Activated CD8-positive, alpha-beta memory T cell treated with anti-CD3 and anti-CD28 coated beads, Interleukin-2, amount 50 U/mL, for 48 hours (primary cell): ENCODE measurements at places on chromosomes 11 and 22.
A peak's percentile ranks its signal among the peaks of the same experiment; 100 is the strongest.

DNA sequence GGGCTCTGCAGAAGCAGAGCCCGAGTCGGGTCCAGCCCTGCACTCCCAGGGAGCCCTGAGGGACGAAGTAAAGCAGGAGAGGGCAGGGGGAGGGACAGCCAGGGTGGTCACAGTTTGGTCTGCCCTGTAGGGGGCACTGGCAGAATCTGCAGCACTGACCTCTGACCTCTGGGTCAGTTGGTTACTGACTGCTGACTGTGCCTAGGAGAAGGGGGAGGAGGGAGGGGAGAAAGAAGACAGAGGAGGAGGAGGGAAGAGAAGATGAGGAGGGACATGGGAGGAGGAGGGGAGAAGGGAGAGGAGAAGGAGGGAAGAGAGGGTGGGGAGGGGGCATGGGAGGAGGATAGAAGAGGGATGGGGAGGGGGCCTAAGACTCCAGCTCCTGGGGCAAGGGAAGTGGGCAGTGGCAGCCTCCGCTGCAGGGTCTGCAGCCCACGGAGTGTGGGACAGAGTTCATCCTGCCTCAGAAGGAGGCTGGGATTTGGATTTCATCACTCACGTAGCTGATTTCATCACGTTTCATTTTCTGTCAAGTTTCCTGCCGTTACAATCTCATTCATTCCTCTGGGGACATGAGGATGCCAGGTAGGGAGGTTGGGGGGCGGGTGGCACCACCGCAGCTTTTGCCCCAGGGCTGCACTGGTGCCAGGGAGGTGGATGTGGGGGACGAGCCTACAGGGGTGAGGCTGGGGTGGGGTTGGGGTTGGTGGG is 55.2 kb downstream of the FLRT1 start:
- DNase-seq = no peak

DNA sequence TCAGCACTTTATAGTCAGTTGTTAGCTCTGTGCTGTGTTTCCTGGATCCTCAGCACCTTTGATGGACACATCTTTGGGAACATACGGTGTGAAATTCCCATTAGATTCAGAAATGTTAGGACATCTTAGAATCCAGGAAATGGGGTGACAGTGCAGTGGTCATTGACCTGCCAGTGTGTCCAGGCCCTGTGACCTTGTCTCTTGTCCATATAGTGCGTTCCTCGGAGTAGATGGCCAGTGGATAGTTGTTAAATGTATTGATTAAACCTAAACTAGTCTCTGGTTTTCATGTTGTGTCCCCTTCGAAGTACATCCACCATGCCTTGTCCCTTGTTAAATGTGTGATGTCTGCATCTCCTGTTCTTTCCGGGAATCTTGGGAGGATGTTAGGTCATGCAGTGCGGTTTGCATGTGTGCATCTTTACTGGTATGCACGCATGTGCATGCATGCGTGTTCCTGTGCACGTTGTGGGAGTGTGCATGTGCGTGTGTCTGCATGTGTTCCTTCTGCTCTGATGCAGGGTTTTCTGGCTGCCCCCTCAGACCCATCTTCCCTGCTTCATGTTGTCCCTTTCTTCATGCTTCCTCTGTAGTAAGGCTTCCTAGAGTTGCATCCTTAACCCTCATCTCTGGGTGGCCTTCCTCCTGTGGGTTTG is 4.0 kb downstream of the DGCR8 start:
- no peak for DNase-seq

DNA sequence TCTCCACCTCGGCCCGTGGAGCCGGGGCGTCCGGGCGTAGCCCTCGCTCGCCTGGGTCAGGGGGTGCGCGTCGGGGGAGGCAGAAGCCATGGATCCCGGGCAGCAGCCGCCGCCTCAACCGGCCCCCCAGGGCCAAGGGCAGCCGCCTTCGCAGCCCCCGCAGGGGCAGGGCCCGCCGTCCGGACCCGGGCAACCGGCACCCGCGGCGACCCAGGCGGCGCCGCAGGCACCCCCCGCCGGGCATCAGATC is 439 bp downstream of the YAP1 start:
- DNase-seq = peak; percentile 56

DNA sequence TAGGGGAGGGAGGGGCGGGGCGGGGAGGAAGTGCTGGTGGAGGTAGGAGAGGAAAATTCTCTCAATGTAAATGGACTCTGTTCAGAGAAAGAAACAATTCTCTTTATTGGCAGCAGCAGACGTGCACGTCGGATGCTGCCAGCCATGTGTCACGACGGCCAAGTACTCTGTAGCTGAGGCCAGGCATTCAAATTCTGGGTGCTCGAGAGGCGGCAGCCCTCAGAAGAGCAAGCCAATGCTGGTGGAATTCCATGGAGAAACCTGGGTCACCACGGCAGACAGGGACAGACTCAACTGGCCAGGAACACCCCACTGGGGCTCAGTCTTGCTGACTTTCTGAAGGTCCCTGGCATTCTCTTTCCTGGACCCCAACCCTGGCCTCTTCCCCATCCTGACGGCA is 90.8 kb downstream of the ABTB2 start:
- no peak for DNase-seq

GRCh38 chr11:110565357-110566336 is 135.9 kb downstream of the FDX1 start:
- DNase-seq = no peak

GRCh38 chr11:64632654-64633053 is 41.6 kb downstream of the SLC22A12 start:
- no peak for DNase-seq

- no peak for DNase-seq
Measured at GRCh38 chr11:92765965-92766371, 203.5 kb upstream of the MTNR1B start.

DNA sequence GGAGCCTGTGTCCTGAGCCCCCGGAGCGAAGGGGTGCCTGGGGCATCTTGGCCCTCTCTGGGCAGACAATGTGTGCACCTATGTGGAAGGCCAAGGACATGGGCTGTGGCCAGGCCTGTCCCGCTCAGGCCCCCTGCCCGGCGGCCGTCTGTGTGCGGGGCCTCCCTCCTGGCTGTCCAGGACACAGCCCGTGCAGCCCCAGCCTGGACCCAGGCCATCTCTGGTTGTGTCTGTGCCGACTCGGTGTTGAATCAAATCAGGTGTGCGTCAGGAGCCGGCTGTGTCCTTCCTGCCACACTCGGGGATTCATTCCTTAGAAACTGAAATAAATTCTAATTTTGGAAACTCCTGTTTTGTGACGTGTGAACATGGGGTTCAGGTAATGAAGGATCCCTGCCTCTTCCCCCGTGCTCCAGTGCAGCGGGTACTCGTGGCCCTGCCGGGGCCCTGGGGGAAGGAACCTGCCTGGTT is 1.5 kb upstream of the SELENOO start:
- no peak for DNase-seq

- DNase-seq = peak; percentile 72
Measured at GRCh38 chr22:36486619-36487384, 5.4 kb upstream of the TXN2 start.

GRCh38 chr22:33081686-33082590 is 23.8 kb upstream of the SYN3 start:
- DNase-seq = no peak

- DNase-seq = no peak
Measured at GRCh38 chr22:50184004-50184901, 1.5 kb upstream of the TRABD start.

DNA sequence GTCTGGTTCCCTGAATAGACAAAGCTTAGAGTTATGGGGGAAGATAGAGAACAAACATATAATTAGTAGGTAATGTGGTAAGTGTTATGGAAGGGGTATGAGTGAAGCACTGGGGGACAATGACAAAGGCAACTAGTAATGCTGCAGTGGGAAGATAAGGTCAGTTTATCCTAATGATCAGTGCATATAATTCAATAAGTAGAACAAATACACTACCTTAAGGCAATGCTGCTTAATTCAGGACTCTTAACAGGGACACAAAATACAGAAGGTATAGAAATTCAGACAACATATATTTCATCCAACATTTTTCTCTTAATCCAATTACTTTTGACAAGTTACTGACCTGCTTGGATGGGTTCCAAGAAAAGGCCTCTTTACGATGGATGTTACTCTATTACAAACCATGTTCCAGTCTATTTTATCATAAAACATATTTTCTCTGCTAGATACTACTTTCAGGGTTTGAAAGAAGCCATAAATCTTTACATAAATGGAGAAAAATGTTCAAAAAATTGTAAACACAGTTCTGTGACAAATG is 1186.2 kb downstream of the LRRC4C start:
- DNase-seq = no peak

DNA sequence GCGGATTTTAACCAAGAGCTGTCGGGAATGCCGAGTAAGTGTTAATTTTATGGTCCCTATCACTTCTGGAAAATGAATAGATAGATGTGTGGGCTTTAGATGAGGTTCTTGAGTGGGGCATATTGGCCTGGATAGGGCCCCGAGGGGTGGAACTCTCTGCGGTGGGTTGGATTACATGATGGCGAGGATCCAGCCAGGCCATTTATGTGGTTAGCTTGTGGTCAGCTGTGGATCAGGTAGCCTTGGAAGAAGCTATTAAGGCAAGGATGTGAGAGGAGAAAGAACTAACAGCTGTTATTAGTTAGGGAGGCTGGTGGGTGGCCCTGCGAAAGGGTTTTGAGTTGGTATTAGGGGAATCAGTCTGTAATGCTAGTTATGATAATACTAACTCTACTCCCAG is 268.4 kb downstream of the NELL1 start:
- no peak for DNase-seq

GRCh38 chr11:18379201-18379600 is 15.2 kb upstream of the LDHA start:
- no peak for DNase-seq

- no peak for DNase-seq
Measured at GRCh38 chr22:28882545-28882877, 861 bp upstream of the ZNRF3 start.

DNA sequence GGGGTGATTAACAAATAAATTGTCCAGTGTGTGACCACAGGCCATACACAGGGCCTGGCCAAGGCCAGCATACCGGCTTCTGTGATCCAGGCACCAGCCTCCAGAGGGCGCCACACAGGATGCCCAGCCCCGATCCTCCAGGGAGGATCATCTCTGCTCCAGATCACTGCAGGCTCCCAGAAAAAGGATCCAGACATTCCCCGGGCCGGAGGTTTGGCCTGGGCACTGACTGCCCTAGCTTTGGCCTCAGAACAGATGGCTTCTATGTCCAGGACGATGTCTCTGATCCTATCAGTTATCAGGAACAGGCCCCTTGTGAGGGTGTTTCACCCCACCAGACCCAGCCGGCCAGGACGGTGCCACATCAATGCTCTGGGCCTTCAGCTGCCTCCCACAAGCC is 74.5 kb upstream of the LMO1 start:
- peak; percentile 77 for DNase-seq

DNA sequence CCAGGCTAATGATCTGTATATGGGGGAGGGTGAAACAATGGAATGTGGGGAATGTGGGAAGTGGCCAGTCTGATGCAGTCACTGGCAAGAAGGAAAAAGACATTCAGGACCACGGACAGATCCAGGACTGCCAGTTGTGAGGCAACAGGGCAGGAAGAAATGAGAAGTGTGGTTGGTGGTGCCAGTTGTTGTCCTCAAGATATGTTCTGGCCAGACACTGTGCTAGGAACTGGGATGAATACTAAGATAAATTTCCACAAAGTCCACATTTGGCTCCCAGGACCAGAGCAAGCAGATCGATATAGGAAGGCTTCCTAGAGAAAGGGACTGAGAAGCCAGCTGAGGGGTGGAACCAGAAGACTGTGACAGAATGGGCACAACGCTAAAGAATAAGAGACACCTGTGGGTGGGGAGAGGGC is 6.8 kb upstream of the TPBGL start:
- DNase-seq = peak; percentile 46

GRCh38 chr11:133619973-133620372 is 87.7 kb upstream of the OPCML start:
- no peak for DNase-seq

DNA sequence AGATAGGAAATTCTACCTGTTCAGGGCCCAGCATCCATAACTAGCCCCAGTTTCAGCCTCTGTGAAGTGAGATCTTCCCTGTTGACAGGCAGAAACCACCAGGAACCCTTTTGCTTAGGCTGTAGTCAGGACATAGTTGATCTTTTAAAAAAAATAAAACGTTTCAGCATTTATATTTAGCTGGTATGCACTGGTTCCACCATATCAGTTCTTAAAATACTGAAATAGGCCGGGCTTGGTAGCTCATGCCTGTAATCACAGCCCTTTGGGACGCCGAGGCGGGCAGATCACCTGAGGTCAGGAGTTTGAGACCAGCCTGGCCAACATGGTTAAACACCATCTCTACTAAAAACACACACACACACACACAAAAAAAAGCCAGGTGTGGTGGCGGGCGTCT is 35.3 kb downstream of the GALNT18 start:
- DNase-seq = no peak

GRCh38 chr11:18770479-18771125 is 21.0 kb downstream of the PTPN5 start:
- DNase-seq = no peak

DNA sequence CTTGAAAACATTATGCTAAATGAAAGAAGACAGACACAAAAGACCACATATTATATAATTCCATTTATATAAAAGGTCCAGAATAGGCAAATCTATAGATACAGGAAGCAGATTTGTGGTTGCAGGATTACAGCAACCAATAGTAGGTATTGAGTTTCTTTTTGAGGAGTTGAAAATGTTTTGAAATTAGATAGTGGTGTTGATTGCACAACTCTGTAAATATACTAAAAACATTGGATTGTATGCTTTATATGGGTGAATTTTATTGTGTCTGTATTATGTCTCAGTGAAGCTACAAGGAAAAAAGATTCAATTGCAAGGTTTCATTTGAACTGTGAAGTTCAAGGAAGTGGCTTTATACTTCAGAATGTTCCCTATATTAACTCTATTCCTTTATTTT is 3.0 kb upstream of the RRAS2 start:
- no peak for DNase-seq

- DNase-seq = peak; percentile 70
Measured at GRCh38 chr11:78039919-78040671, 17.0 kb upstream of the KCTD14 start.

DNA sequence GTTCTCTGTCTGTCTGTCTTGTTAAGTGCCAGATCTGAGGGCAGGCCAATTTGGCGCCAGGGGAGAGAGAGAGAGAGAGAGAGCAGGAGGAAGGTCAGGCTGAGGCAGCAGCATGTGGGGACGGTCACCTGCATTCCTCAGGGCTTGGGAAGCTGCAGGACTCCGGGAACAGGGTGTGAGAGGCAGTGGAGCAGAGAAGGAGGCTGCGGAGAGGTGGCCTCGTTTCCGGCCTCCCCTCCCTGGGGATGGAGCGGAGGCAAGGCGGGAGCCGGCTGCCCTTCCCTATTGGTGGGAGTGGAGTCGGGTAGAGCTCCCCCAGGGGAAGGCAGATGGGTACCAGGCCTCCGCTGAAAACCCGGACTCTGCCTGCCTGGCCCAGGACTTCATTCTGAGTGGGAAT is 9.7 kb downstream of the CLMP start:
- DNase-seq = no peak

DNA sequence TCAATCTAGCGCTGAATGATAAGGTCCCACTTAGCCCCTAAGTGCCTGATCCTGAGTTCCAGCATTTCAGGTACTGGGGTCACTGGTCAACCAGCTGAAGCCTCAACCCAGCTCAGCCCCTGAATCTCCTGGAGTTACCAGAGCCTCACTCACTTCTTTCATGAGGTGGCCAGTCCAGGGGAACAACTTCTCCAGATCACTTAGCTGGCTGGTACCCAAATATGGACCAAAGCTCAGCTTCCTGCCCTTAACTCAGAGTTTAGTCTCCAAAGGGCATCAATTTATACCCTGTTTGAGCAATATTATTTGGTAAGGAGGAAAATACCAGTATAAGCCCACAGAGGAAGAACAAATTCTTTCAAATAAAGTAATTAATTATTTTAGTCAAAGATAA is 105.6 kb downstream of the SLC1A2 start:
- DNase-seq = no peak

- no peak for DNase-seq
Measured at GRCh38 chr11:115921986-115922385, 417.8 kb upstream of the CADM1 start.

- no peak for DNase-seq
Measured at GRCh38 chr11:126153006-126153405, 58.4 kb downstream of the RPUSD4 start.
